Activated naive CD8-positive, alpha-beta T cell treated with anti-CD3 and anti-CD28 coated beads for 36 hours (primary cell): ENCODE measurements at places on chromosomes 7 and 10.
A peak's percentile ranks its signal among the peaks of the same experiment; 100 is the strongest.

GRCh38 chr10:38157270-38157685 is 63.1 kb downstream of the ZNF37A start:
- H3K4me3 ChIP-seq = no peak overlapping the region
- no peak overlapping the region for H3K27ac ChIP-seq
- H3K27me3 ChIP-seq = no peaks in the 10 kb centered on the region
- no peak for DNase-seq
- no peaks in the 10 kb centered on the region for H3K36me3 ChIP-seq

GRCh38 chr7:39971924-39972323 is 21.9 kb downstream of the CDK13 start:
- no peak overlapping the region for H3K27ac ChIP-seq
- H3K4me1 ChIP-seq = peaks cover 64% of the 10 kb centered on the region
- DNase-seq = no peak

- no peak for DNase-seq
- no peaks in the 10 kb centered on the region for H3K36me3 ChIP-seq
- peaks cover 9% of the 10 kb centered on the region for H3K4me1 ChIP-seq
- peak overlapping the region; percentile 85 for H3K4me3 ChIP-seq
- H3K27ac ChIP-seq = no peak overlapping the region
- peaks cover 21% of the 10 kb centered on the region for H3K27me3 ChIP-seq
Measured at GRCh38 chr10:104232613-104233102, 494 bp upstream of the CFAP43 start.

GRCh38 chr10:65534771-65535170 is 1391.1 kb upstream of the LRRTM3 start:
- no peaks in the 10 kb centered on the region for H3K36me3 ChIP-seq
- H3K4me3 ChIP-seq = no peak overlapping the region
- no peaks in the 10 kb centered on the region for H3K27me3 ChIP-seq
- DNase-seq = no peak
- no peak overlapping the region for H3K27ac ChIP-seq

- no peak overlapping the region for H3K4me3 ChIP-seq
- H3K36me3 ChIP-seq = peaks cover 10% of the 10 kb centered on the region
- no peaks in the 10 kb centered on the region for H3K27me3 ChIP-seq
- no peak for DNase-seq
Measured at GRCh38 chr10:80518807-80519360, 18.8 kb upstream of the SH2D4B start.

DNA sequence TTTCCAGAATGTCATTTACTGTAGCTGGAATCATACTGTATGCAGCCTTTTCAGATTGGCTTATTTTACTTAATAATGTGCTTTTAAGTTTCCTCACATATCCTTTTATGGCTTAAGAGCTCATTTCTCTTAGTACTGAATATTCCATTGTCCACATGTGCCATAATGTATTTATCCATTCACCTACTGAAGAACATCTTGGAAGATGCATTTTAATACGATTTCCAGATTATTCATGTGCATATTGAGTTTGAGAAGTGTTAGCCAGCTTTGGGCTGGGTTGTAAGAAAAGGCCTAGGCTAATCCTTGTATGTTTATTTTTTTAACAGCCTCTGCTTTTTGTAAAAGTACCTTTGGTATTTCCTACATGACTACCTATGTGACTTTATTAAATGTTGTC is 109.3 kb upstream of the MDFIC start:
- H3K4me1 ChIP-seq = peaks cover 14% of the 10 kb centered on the region
- no peak for DNase-seq
- no peak overlapping the region for H3K27ac ChIP-seq
- H3K4me3 ChIP-seq = no peak overlapping the region
- H3K27me3 ChIP-seq = peaks cover 3% of the 10 kb centered on the region
- H3K36me3 ChIP-seq = peaks cover 1% of the 10 kb centered on the region

GRCh38 chr7:16599860-16600259 is 45.7 kb downstream of the ANKMY2 start:
- no peak for DNase-seq
- no peak overlapping the region for H3K4me3 ChIP-seq
- no peaks in the 10 kb centered on the region for H3K27me3 ChIP-seq
- peaks cover 20% of the 10 kb centered on the region for H3K36me3 ChIP-seq
- no peaks in the 10 kb centered on the region for H3K4me1 ChIP-seq

- DNase-seq = no peak
- no peak overlapping the region for H3K27ac ChIP-seq
- H3K4me3 ChIP-seq = no peak overlapping the region
- peaks cover 14% of the 10 kb centered on the region for H3K27me3 ChIP-seq
- no peaks in the 10 kb centered on the region for H3K4me1 ChIP-seq
- H3K36me3 ChIP-seq = no peaks in the 10 kb centered on the region
Measured at GRCh38 chr10:113539789-113540188, 13.1 kb upstream of the HABP2 start.

- no peak overlapping the region for H3K4me3 ChIP-seq
- no peak for DNase-seq
- H3K27me3 ChIP-seq = no peaks in the 10 kb centered on the region
- no peaks in the 10 kb centered on the region for H3K4me1 ChIP-seq
- H3K27ac ChIP-seq = no peak overlapping the region
Measured at GRCh38 chr7:74526780-74527179, 73.1 kb downstream of the GTF2IRD1 start.

- H3K27ac ChIP-seq = no peak overlapping the region
- no peaks in the 10 kb centered on the region for H3K36me3 ChIP-seq
- DNase-seq = no peak
- H3K4me1 ChIP-seq = no peaks in the 10 kb centered on the region
Measured at GRCh38 chr10:26157734-26158133, 58.8 kb upstream of the GAD2 start.

GRCh38 chr10:34789966-34790506 is 25.1 kb downstream of the PARD3 start:
- H3K27me3 ChIP-seq = peaks cover 14% of the 10 kb centered on the region
- no peak overlapping the region for H3K4me3 ChIP-seq
- no peaks in the 10 kb centered on the region for H3K36me3 ChIP-seq

- H3K4me3 ChIP-seq = peak within 1 kb of the TSS; percentile 91
- H3K36me3 ChIP-seq = no peaks in the 10 kb centered on the region
- H3K27ac ChIP-seq = peak within 1 kb of the TSS; percentile 76
- H3K4me1 ChIP-seq = peaks cover 21% of the 10 kb centered on the region
- DNase-seq = peak; percentile 100
Measured at GRCh38 chr7:100586266-100587025, at the start of gene FBXO24. Gene FBXO24 (plus strand): TSS chr7:100586328. CDS start chr7:100586626, 298 bp downstream.

GRCh38 chr7:132441935-132442334 is 134.3 kb downstream of the PLXNA4 start:
- no peak for DNase-seq
- peaks cover 36% of the 10 kb centered on the region for H3K4me1 ChIP-seq
- H3K27ac ChIP-seq = no peak overlapping the region
- H3K27me3 ChIP-seq = peaks cover 3% of the 10 kb centered on the region

DNA sequence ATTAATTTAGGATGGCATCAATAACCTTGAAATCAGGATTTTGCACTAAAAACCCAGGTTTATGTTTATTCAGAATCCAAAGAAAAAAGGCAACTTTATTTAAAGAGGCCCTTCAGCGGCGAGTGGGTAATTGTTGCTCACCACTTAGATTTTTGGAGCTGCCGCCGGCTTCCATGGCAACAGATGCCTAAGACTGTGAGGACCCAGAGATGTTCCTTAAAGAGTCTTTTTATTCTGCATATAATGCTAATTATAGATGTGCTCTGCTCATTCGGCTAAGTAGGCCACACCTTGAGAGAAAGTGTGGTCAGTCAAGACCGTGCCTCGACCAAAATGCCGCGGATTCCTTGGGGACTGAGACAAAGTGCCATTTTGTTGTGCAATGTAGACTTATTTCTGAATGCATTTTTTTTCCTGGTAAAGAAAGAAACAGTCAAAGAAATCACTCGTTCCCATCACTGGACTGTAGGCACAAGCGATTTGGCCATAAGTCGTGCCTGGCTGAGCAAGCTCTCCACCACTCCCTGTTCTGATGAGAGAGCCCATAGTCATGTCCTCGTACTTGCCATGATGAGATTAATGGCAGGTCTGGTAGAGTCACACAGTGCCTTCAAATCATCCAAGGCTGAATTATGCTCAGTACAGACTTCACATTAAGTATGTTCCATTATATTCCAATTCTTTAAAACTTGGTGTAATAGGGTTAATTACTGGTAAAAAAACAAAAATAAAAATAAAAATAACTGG is 21.4 kb upstream of the MGMT start:
- DNase-seq = no peak
- no peaks in the 10 kb centered on the region for H3K27me3 ChIP-seq
- no peak overlapping the region for H3K27ac ChIP-seq
- no peak overlapping the region for H3K4me3 ChIP-seq
- H3K36me3 ChIP-seq = no peaks in the 10 kb centered on the region

- H3K27me3 ChIP-seq = no peaks in the 10 kb centered on the region
- no peaks in the 10 kb centered on the region for H3K36me3 ChIP-seq
- H3K4me1 ChIP-seq = no peaks in the 10 kb centered on the region
- H3K27ac ChIP-seq = no peak overlapping the region
- no peak for DNase-seq
Measured at GRCh38 chr10:127024685-127025435, 119.6 kb downstream of the DOCK1 start.

GRCh38 chr7:27139334-27140125 is 4.0 kb downstream of the HOXA5 start:
- H3K4me1 ChIP-seq = peaks cover 11% of the 10 kb centered on the region
- H3K36me3 ChIP-seq = peaks cover 1% of the 10 kb centered on the region
- H3K27ac ChIP-seq = no peak overlapping the region

DNA sequence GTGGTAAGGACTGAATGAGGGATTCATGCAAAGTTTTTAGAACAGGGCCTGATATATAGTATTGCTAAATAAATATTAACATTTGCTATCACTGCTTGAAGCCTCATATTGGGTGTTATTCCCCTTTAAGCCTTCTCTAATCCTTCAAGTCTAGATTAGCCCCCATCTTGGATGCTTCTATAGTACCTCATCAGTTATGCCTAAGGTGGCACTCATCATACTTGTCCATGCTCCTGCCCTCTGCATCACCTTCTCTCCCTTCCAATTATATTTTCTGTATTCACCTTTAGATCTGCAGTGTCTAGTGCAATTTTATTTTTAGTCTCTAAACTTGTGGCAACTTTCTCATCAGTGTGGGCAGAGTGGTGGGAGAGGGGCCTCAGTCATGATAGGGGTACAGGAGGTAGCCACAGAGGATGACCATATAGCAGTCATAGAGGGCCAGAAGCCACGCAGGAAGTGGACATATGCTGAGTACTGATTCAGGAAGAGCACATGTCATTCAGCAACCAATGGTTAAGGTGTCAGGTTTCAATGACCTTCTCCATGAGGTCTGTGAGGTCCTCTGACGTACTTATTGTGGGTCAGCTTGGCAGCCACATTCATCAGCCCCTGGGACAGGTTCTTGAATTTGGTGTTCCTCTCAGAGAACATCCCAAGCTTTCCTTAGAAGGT is 2.5 kb downstream of the ENTPD1 start:
- H3K27me3 ChIP-seq = peaks cover 30% of the 10 kb centered on the region
- no peak for DNase-seq
- H3K27ac ChIP-seq = peak overlapping the region; percentile 31
- H3K4me1 ChIP-seq = peaks cover 19% of the 10 kb centered on the region
- no peaks in the 10 kb centered on the region for H3K36me3 ChIP-seq
- no peak overlapping the region for H3K4me3 ChIP-seq

GRCh38 chr10:121084675-121085070 is 233.5 kb downstream of the WDR11 start:
- peaks cover 18% of the 10 kb centered on the region for H3K27me3 ChIP-seq
- DNase-seq = no peak
- H3K4me3 ChIP-seq = no peak overlapping the region
- H3K36me3 ChIP-seq = no peaks in the 10 kb centered on the region

DNA sequence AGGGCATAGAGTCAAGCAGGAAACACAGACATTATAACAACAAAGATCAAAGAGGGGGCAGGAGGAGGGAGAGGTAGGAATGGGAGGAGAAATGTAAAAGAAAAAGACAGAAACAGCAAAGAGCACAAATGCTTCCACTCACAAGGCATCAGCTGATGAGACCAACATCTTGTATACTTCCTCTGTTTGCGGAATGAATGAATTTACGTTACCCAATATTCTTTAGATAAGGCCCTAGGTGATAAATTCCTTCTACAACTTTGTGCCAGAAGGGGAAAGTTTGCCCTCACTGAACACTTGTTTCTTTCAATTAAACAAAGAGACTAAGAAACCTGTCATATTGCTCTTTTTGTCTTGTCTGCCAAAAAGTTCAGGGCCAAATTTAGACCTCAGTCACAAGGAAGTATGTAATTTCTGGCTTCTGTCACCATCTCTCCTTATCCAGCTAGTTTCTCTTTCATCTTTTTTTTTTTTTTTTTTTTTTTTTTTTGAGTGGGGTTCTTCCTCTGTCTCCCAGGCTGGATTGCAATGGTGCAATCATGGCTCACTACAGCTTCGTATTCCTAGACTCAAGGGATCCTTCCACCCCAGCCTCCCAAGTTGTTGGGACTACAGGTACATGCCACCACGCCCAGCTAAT is 116.4 kb upstream of the NANOS1 start:
- no peak overlapping the region for H3K27ac ChIP-seq
- no peak overlapping the region for H3K4me3 ChIP-seq
- H3K4me1 ChIP-seq = no peaks in the 10 kb centered on the region
- no peaks in the 10 kb centered on the region for H3K36me3 ChIP-seq
- DNase-seq = no peak
- no peaks in the 10 kb centered on the region for H3K27me3 ChIP-seq

GRCh38 chr10:93553482-93554315 is 12.8 kb upstream of the FFAR4 start:
- no peaks in the 10 kb centered on the region for H3K36me3 ChIP-seq
- peaks cover 12% of the 10 kb centered on the region for H3K27me3 ChIP-seq
- H3K4me1 ChIP-seq = no peaks in the 10 kb centered on the region
- DNase-seq = no peak
- H3K27ac ChIP-seq = no peak overlapping the region

DNA sequence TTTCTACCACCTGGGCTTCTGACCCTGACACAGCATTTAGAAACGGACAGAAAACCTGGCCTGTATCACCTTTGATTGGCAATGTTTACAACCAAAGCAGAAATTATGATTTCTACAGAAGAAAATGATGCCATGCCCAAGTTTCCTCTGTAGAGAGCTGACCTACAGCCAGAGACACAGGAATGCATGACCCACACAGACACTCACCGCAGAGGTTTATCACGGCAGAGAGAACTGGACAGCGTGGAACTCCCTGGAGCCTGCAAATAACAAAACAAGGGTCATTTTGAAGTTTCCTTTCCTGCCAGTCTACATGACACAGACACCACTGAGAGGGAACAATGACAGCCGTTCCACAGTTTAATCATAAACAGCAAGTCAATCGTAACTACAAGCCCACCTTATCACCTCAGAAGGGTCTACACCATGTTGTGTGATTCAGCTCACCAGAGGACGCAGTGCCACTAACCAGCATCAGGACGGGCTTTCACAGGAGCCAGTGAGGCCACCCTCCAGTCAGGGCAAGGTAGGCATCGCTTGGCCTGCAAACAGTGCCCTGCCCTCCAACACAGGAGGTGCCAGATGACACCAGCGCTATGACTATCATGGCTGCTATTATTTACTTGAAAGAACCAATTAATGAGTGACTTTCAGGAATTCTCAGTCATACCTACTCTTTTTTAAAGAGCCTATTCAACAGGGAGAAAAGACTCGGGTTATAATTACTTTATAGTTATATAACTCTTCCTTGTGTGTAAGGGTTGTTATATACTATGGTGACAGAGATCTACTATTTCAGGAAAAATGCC is 139.9 kb downstream of the TNS3 start:
- no peak overlapping the region for H3K27ac ChIP-seq
- H3K4me1 ChIP-seq = no peaks in the 10 kb centered on the region
- no peaks in the 10 kb centered on the region for H3K36me3 ChIP-seq
- DNase-seq = no peak
- no peaks in the 10 kb centered on the region for H3K27me3 ChIP-seq
